ENCODE measurements at places on chromosomes 16 and 17. TPM values are rescaled to one million over a fixed set of nuclear protein-coding genes. Genes with fewer than 3 reads are reported as not detected.

DNA sequence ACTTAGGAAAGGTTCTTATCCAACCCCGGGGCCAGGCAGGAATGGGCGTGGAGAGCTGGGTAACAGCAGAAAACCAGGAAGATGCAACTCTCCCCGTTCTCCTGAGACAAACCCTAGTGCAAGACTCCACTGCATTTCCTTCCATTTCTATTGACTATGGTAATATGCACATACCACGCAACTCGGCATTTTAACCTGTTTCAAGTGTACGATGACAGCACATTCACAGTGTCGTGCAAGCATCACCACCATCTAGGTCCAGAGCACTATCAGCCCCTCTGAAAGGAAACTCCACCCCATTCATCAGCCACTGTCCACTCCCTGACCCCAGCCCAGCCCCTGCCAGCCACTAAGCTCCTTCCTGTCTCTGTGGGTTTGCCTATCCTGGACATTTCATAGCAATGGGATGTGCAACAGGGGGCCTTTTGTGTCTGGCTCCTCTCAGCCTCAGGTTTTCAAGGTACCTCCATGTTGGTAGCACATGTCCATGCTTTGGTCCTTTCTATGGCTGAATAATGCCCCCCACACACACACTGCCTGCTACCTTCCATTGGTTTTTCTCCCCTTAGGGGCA is 441.9 kb downstream of the SOX9 start:
- DNase-seq, result no peak

DNA sequence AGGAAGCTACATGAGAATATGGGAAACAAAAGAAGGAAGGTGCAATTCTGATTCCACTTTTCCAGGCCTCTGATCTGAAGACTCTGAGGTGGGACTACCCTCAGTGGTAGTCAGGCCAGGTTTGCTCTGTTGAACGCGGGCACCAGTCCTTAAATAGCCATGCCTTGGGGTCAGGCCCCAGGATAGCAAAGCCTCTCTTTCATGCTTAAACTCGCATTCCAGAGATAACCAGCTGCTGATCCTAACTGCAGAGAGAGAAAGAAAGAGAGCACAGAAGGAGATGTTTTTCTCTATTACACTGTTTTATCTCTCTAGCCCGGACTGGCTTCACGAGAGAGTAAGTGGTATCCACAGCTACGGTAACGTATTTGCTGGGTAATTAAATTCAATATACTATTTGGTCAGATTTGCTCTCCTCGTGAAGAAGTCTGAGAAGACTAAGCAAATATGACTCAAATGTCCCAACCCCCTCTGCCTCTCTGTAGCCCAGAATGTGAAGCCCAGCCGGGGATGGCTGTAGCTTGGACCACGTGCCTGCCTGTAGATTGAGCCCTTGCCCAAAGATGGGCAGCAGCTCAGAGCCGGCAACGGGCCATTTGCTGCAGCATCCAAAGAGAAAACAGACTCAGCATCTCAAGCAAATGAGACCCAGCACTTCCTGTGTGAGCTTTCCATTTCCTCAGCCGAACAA is 122.2 kb downstream of the SMG6 start:
- no peak for DNase-seq

- DNase-seq, result no peak
These were observed 8.2 kb upstream of the FOXJ1 start for GRCh38 chr17:76149214-76149613.

- DNase-seq, result no peak
These were observed 23.9 kb upstream of the C1QTNF8 start for GRCh38 chr16:1119766-1120576.

The PERCC1 gene
- not detected for total RNA-seq

The UNC13D gene
- total RNA-seq, result 7.2 TPM
